RCC 7860 (cell line): ENCODE measurements at places on chromosomes 12 and 14.

GRCh38 chr14:66595394-66595793, 87.4 kb downstream of the GPHN start:
- no peak for DNase-seq

- DNase-seq, result no peak
Observed at GRCh38 chr12:80936353-80936641, 1.4 kb downstream of the LIN7A start.

- no peak for DNase-seq
Observed at GRCh38 chr12:19498099-19498498, 58.8 kb downstream of the AEBP2 start.

- DNase-seq, result no peak
Observed at GRCh38 chr12:44653861-44654527, 222.1 kb downstream of the NELL2 start.

DNA sequence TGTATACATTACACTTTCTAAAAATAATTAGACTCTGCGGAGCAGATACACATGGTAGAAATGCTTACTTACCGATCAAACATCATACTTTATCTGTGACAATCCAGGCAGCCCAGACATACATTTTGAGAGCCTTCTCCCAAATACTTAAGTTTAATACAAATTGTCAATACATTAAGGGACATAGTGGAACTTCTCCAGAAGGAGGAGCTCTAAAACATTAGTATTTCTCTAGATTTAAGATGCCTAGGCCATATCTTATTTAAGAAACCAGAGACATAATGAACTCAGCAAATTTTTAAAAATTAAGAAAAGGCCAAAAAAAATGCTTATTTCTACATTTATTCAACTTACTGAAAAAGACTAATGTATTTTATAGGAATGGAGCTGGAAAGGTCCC, 16.1 kb downstream of the ACSM4 start:
- no peak for DNase-seq

DNA sequence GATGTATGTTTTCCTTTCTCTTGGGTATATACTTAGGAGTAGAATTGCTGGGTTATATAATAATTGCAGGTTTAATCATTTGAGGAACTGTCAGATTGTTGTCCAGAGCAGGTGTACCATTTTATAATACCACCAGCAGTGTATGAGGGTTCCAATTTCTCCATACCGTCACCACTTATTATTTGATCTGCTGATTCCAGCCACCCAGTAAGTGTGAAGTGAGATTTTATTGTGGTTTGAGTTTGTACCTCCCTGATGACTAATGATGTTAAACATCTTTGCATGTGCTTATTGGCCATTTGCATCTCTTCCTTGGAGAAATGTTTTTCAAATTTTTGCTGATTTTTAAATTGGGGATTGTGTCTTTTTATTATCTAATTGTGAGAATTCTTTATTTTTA, 15.1 kb downstream of the NCKAP5L start:
- peak; percentile 5 for DNase-seq

DNA sequence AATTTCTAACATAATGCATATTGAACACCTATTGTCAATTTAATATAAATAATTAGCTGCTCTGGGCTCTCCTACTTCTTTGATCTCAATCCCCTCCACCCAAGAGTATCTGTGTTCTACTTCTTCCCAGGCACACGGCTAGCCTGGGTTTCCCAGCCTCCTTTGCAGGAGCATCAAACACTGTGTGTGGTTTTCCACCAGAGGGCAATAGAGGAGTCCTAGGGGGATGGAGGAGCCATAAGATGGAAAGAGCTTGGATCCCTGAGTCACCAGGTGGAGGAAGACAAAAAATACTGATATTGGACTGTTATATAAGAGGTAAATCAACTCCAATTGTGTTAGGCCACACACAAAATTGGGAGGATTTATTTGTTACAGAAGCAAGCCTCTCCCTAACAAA, 333.7 kb downstream of the GLT1D1 start:
- no peak for DNase-seq

- no peak for DNase-seq
Observed at GRCh38 chr14:39267608-39268005, 33.9 kb downstream of the MIA2 start.
